Lung (tissue), 17 donors: ENCODE measurements at places on chromosomes 1 and 21. TPM values are rescaled to one million over a fixed set of nuclear protein-coding genes. Genes with fewer than 3 reads are reported as not detected.

- H3K4me3 ChIP-seq: no peak overlapping the region
- H3K27me3 ChIP-seq: no peaks in the 10 kb centered on the region
Observed at GRCh38 chr1:220699044-220699443, 8.9 kb downstream of the C1orf115 start.

The ANGPTL3 gene
- not detected for total RNA-seq

GRCh38 chr1:86146566-86146965 lies 10.0 kb downstream of the COL24A1 start:
- H3K4me1 ChIP-seq: no peaks in the 10 kb centered on the region
- H3K4me3 ChIP-seq: no peak overlapping the region
- DNase-seq: no peak
- H3K27ac ChIP-seq: no peak overlapping the region
- H3K36me3 ChIP-seq: no peaks in the 10 kb centered on the region

The NSUN4 gene
- 29.3 TPM for total RNA-seq

DNA sequence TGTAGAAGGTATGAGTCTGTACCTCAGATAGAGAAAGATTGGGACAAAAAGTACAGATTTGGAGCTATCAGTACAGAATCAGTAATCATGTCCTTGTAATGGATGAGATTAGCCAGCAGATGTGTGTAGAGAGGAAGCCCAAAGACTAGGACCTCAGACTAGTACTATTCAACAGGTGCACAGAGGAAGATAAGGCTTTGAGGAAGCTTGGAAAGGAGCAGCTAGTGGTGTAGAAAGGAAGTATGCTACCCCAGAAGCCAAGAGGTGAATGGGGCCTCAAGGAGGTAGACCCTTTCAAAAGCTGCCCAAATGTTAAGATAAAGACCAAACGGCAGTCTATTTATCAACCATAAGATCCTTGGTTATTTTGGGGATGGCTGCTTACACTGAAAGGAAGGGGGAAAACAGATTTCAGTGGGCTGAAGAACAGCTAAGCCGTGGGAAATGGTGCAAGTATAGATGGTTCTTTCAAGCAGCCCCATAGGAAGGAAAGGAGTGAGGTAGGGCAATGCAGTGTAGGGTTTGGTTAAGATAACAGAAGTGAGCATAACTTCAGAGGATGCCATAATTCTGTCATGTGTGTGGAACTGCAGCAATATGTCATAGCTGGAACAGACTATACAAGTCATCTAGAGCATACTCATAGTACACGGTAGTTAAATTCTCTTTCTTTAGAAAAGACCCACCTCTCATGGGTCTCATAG lies 221.7 kb downstream of the HHIPL2 start:
- H3K4me1 ChIP-seq: no peaks in the 10 kb centered on the region
- no peak for DNase-seq
- no peaks in the 10 kb centered on the region for H3K36me3 ChIP-seq
- no peaks in the 10 kb centered on the region for H3K27me3 ChIP-seq
